H1 (cell line): ENCODE measurements at places on chromosomes 12 and 14. TPM values are rescaled to one million over a fixed set of nuclear protein-coding genes. Genes with fewer than 3 reads are reported as not detected.

DNA sequence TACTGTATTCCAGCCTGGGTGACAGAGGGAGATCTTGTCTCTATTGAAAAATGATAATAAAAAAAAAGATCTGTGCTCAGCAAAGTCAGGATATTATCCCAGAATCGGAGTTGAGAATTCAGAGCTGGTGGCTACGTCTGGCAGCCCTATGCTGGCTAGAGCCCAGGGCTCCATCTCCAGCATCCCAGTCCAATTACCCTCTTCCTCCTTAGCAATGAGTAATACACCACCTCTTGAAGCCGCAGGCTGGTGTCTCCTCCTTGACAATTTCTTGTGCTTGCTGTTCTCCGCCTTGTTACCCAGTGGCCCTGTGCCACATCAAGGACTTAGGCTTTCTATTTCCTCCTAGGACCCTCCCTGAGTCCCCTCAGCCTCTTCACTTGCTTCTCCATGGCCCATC, 38.4 kb upstream of the DDX11 start:
- DNase-seq = no peak

DNA sequence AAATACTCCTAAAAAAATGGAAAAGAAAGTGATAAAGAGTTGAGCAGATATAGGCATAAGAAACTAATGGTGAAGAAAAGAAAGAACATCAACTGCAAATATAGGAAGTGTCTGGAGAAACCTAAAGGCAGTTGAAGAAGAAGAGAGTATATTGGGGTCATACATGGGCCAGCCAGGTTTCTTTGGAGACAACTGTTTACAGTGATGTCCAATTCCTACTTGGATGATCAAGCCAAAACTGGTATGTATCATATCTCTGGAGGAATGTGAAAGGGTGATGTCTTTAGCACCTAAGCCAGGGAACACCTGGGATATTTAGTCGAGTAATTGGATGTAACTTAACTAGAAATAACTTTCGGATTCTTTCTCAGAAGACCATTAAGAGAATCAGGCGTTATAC, 129.3 kb upstream of the FLRT2 start:
- DNase-seq = no peak

DNA sequence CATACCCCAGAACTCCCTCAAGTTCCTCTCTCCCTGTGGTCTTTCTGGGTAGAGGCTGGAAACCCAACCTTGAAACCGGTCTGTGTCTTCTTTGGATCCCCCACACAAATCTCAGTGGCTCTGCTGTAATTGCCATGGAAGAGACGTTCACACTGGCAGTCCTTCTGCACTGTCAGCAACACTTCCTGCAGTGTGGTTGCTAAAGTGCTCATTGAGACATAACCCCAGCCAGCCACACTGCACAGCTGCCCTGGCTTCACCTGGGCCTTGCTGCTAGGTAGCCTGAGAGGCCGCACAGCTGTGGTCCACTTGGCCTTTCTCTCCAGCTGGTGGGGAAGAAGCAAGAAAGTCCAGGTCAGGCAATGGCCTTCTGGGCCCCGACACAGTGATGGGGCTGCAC, 2.4 kb downstream of the GZMH start:
- DNase-seq = no peak

GRCh38 chr12:111557271-111558106, 41.6 kb downstream of the ATXN2 start:
- DNase-seq = no peak

DNA sequence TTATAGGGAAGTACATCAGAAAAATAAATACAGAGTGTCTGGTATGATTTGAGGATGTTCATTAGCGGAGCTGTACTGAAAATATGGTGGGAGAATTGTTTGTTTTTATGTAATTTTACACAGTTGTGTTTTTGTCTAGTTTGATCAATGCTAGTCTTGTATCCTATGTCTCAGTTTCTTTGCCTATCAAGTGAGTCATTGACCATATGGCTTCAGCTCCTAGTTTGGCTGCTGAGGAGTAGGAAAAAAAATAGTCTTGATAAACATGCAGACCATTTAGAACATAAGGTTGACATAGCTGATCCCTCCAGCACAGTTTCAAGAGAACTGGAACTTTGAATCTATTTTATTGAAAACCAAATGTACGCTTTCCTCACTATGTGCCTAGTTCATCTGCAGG, 1292.1 kb upstream of the FLRT2 start:
- no peak for DNase-seq

DNA sequence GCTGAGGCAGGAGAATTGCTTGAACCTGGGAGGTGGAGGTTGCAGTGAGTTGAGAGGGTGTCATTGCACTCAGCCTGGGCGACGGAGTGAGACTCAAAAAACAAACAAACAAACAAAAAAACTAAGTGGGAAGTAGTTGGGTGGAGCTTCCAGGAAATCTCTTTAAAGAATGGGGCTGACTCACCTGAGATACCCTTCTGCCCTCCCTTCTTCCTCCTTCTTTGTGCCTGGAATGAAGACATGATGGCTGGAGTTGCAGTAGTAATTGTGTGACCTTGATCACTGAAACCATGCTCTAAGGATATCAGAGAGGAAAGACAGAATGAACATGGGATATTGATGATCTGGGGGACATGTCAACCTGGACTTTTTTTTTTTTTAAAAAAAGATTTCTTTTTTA, 87.6 kb upstream of the MED13L start:
- no peak for DNase-seq

- DNase-seq = no peak
Observed at GRCh38 chr14:73381380-73382013, 76.8 kb downstream of the NUMB start.

DNA sequence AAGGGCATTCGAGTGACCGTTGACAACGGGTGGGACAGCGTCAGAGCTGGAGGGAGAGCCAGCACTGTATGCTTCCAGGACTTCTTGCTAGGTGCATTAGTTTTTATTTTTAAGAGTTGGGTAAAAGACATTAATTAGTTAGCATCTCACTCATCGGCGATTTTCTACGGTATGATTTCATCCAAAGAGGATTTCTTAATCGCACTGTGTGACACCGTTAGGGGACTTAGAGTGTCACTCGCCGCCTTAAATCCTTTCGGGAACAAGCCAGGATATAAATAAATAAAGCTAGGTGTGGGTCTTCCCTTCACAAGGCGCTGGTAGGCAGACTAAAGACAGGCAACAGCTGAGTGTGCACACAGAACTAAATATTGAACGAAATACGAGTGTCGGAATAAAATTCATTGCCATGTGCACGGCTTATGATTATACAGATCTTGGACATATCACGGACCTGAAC, 869 bp upstream of the NOVA1 start:
- no peak for DNase-seq

DNA sequence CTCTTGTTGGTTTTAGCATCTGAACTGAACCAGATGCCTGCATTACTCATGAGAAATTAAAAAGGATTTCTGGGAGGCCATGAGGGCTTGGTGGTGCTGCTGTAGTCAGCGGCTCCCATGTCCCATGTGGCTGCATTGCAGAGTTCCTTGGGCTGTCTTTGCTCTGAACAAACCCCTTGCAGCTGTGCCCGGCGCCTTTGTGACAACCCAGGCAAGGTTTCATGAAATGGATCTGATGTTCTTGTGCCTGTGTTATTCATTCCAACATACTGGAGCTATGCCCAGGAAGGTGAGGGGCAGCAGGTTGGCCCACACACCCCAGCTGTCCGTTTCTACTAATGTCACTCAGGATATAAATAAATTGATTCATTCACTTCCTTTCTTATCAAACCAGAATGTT, 40.8 kb downstream of the TGFB3 start:
- no peak for DNase-seq

The TIMM9 gene
- polyA plus RNA-seq = 12.3 and 24.0 TPM in 2 replicates

The SLC6A12 gene
- polyA plus RNA-seq = 0.63 and 0.70 TPM in 2 replicates

The PTMS gene
- 553 and 999 TPM in 2 replicates for polyA plus RNA-seq
